ENCODE measurements at places on chromosomes 4 and X.

DNA sequence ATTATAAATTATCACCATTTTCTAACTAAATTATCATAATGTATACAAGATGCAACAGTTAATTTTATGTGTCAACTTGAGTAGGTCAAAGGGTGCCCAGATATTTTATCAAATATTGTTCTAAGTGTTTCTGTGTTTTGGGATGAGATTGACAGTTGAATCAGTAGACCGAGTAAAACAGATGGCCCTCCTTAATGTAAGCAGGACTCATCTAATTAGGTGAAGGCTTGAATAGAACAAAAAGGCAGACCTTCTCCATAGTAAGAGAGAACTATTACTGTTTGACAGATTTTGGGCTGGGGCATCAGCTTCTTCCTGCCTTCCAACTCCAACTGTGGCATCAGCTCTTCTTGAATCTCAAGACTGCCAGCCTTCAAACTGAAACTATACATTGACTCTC lies 185.8 kb downstream of the TRAM1L1 start:
- no peak for DNase-seq

DNA sequence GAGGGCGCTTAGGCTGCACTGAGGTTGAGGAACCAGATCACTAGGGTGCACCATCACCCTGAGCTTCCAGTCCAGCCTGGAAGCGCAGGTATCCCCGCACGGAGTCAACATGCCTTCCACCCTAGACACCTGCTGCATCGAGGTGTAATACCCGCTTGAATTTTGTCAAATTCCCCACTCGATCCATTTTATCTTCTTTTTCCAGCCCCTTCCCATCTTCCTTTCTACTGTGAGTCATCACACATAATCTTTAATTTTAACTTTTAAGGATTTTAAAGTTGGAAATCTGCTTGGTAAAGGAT lies 821 bp downstream of the PLK4 start:
- DNase-seq = no peak

- no peak for DNase-seq
These were observed 223.7 kb downstream of the COL25A1 start for GRCh38 chr4:109078724-109079123.

GRCh38 chrX:143580266-143580665 lies 55.6 kb downstream of the SLITRK4 start:
- no peak for DNase-seq

- no peak for DNase-seq
These were observed 84.4 kb downstream of the LRP2BP start for GRCh38 chr4:185311113-185311888.

GRCh38 chrX:25597551-25597950 lies 540.6 kb upstream of the MAGEB18 start:
- no peak for DNase-seq

- no peak for DNase-seq
These were observed 1130.9 kb upstream of the PRKX start for GRCh38 chrX:4844376-4844775.

DNA sequence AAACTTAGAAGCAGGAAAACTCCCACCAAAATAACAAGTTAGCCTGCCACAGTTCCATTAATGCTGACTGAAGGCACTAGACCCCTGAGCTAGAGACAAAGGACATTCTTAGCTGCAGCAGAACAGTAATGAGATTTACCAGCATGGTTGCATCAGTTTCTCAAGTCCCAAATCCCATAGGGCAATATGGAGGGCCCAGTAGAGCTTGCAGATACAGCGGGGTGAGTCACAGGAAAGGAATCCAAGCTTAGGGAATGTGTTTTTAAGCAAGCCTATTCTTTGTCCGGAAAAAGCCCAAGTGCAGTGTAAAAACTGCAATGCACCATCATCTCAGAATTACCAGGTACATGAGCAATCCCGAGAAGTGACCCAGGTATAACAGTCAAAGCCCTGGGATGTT lies 51.3 kb upstream of the EXOC1L start:
- DNase-seq = no peak

GRCh38 chr4:42761804-42762203 lies 104.9 kb upstream of the ATP8A1 start:
- no peak for DNase-seq

GRCh38 chr4:168856312-168856711 lies 153.7 kb downstream of the CBR4 start:
- no peak for DNase-seq

DNA sequence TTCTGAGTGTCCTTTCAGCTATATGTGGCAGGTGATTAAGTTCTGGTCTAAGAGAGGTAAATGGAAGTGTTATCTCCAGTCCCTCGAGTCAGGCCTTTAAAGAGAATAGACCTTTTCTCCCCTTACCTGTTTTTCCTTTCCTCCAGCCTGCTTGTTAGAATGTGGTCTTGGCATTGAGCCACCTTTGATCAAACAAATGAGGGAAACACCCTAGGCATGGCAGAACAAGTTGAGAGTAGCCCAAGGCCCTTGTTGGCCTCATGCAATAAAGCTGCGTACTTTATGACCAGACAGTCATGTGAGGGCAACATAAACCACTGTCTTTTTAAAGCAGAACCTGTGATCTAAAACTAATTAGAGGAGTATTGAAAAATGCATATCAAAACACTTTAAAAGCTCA lies 13.2 kb upstream of the IL13RA2 start:
- DNase-seq = no peak

GRCh38 chr4:27908356-27908755 lies 1047.7 kb downstream of the STIM2 start:
- no peak for DNase-seq

- no peak for DNase-seq
These were observed 13.3 kb downstream of the RAB9A start for GRCh38 chrX:13702111-13702789.

DNA sequence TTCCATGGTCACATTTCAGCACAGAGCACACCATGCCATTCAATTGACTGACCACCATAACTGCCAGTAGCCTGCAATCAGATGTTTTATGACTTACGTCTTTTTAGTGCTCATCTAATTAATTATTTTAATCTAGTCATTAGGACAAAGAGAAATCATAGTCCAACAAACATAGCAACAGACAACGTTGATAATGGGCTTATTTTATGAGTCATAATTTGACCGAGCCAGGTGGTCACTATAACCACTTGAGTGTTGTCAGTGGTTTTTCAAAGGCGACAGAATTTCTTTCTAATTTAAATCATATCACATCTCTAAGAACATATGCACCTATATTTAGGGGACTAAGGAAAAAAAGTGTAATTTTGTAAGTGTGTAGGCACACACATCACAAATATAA lies 1.9 kb downstream of the SEC24D start:
- no peak for DNase-seq

DNA sequence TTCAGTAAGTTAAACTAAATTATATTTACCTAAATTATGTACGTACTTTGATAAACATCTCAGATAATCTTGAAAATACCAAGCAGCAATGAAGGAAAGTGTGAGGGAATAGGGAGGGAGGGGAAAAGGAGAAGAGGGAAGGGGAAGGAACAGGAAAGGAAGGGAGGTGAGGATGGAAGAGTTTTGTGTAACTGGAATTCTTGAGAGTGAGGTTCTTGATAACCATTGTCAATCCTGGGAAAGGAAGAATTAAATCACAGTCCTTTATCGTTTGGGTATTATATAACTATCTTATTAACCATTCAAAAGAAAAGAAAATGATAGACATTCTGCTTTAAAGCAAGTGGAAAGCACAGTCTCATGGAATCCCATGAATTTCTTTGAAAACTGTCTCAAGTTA lies 795.0 kb downstream of the CCSER1 start:
- no peak for DNase-seq

DNA sequence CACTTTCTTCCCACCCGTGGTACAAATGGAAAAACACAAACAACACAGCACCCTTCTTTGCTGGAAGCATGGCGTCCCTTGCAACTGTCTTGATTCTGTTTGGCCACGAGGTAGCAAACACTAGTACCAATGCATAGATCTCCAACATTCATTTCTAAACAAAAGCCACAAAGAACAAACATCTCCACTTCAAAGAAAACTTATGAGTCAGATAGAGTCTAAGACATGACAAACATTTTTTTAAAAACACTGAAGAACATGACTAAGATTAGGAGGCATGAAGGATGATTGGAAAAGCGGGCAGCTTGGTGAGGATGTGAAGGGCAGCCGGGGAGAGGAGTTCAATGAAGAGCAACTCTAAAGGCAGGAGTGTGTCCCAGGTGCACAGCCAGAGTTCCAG lies 197.6 kb upstream of the FAM9B start:
- no peak for DNase-seq

- DNase-seq = no peak
These were observed 40.8 kb downstream of the ZNF518B start for GRCh38 chr4:10416441-10416840.

GRCh38 chr4:112637552-112637866 lies 566 bp downstream of the LARP7 start:
- no peak for DNase-seq

- no peak for DNase-seq
These were observed 288.0 kb downstream of the SH2D1A start for GRCh38 chrX:124634363-124634762.

DNA sequence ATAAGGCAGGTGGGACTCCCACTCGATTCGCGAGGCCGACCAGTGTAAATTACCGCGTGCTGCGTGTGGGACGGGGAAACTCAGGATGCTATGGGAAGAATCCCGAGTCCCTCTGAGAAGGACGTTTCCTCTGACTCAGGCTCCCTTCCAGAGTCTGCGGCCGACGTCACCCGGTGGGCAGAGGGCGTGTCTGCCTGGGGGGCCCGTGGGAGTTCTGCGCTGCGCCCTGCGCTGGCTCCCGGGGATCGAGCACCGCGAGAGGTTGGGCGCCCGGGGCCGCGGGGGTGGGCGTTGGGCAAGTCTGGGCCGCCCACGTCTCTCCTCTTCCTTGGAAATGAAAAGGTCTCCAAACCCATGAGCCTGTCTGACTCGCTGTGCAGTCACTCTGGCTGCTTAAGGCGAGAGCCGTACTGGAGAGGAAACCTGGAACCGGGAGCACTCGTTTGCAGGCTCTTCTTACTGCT lies 568 bp downstream of the NIPAL1 start:
- DNase-seq = no peak

DNA sequence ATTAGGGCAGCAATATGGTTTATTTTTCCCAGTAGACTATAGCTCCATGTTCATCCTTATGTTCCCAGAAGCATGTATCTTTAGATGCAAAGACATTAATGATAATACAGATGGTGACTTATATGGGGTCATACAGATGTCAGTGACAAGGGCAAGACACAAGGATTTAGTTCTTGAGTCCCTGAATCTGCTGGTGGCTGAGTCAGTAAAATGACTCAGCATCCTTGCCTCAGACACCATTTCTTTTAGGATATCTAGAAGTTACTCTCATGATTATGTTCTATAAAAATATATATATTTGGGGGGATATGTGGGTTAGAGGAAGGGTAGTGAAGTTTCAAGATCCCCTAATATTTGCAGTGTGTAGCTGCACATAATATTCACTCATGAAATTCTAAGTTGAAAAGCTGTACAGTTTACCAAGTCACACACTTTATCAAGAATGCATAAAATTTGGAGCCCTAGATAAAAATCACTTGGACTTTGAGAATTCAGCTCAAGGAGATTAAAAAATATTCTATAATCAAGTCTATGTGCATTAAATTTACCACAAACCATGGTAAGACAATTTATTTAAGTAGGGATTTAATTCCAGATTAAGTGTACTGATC lies 101.9 kb downstream of the LNX1 start:
- no peak for DNase-seq

GRCh38 chrX:140229191-140229590 lies 263.9 kb upstream of the CXorf66 start:
- no peak for DNase-seq

GRCh38 chr4:80183250-80184052 lies 13.9 kb upstream of the PRDM8 start:
- no peak for DNase-seq

DNA sequence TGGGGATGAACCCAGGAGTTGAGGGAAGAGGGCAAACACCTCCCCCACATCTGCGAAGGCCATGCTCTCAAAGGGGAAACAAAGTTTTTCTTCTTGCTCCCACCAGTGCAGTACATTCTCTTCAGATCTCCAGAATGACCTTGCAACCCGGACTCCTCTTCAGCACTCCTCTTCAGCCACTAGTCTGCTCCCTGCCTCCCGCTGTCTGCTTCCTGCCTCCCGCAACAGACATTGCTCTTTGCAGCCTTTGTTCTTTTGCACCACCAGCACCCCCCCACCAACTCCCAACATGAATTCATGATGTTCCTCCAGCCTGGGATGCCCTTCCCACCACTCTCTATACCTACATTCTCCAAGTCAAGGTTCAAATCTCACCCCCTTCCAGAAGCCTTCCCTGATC lies 32.1 kb downstream of the UTP14A start:
- DNase-seq = no peak

DNA sequence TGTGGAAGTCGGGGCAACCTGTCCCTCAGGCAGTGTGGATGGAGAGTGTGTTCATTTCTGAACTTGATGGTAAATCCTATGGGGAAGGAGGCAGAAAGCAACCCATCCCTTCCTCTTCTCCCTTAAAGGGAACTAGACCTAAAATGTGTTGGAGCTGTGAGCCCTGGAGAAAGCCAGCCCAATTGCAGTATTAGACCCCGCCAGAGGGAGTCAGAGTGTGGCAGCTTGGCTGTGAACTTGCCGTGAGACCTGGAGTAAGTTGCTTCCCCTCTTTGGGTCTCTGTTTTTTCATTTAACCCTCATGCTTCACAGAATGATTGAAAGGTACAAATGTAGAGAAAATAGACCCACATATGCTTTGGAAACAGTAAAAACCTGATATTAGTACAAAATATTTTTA lies 108.7 kb upstream of the PAK3 start:
- DNase-seq = no peak

DNA sequence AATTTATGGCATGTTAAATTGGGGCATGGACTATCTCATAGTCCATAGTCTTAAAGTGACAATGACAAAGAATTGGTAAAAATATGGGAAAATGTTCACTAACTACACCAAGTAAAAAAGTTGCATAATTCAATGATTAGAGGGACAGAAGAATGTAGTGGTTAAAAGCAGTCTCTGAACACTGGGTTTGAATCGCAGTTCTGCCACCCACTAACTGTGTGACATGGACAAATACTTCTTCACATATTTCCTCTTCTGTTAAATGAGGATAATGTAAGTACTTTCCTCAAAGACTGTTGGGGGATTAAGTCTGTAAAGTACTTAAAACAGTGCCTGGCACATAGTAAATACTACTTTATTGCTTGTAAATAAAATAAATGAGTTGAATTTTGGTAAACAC lies 15.3 kb downstream of the COQ2 start:
- DNase-seq = no peak

DNA sequence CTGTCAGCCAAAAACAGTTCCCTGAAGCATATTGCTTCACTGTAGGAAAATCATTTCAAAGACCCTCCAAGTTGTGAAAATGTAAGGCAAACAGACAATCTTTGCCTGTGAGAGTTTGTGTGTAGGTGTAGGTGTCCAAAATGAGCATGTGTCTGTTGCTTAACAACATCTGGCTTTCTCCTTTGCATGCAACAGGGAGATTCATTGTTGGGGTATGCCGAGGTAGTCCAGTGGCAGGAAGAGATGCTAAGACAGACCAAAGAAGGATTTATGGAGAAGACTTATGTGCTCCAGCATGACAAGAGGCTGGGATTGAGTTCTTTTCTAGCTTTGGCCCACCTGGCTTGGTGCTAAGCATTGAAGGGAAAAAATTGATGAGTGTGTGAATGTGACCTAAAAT lies 29.8 kb upstream of the SMAD1 start:
- DNase-seq = no peak

GRCh38 chr4:73621357-73621756 lies 1.1 kb upstream of the RASSF6 start:
- no peak for DNase-seq

Data from vagina (tissue), 2 donors.